ENCODE measurements at places on chromosomes 12 and 14. TPM values are rescaled to one million over a fixed set of nuclear protein-coding genes. Genes with fewer than 3 reads are reported as not detected.

The FGF6 gene
- not detected for total RNA-seq

The PTGDR gene
- total RNA-seq, result not detected

The IRF2BPL gene
- 61.9 TPM for total RNA-seq

The CNPY2 gene
- total RNA-seq, result 155 TPM

The ADAMTS20 gene
- total RNA-seq, result under 0.01 TPM

The NRDE2 gene
- 16.5 TPM for total RNA-seq

The EXOC5 gene
- 42.0 TPM for total RNA-seq

The RHEBL1 gene
- 1.6 TPM for total RNA-seq

The CFAP54 gene
- 0.43 TPM for total RNA-seq

The MORN3 gene
- total RNA-seq, result not detected

The TPH2 gene
- not detected for total RNA-seq

The DENND5B gene
- total RNA-seq, result 8.6 TPM

The CD9 gene
- 284 TPM for total RNA-seq

The STRAP gene
- total RNA-seq, result 163 TPM
